ENCODE measurements at places on chromosomes 13 and 19.

DNA sequence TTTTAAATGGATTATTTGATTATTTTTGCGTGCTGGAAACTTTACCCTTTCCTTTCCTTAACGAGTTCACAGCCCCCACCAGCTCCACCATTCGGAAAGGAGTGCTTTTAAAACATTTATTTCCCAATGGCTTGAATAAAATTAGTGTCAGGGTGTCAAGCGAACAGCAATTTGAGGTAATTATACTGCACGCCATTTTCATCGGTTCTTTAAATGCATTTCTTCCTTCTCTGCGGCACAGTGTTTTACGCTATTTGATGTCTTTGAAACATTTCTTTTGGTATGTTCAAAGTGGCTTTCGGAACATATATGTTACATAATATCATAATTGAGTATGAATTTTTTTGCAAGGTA, 309 bp upstream of the SLITRK1 start:
- DNase-seq, result no peak

GRCh38 chr19:41957838-41958366, 1.2 kb downstream of the RABAC1 start:
- peak; percentile 54 for DNase-seq

GRCh38 chr13:51453207-51453958, 547 bp upstream of the INTS6 start:
- DNase-seq, result peak; percentile 87

GRCh38 chr13:36884235-36884634, 35.8 kb downstream of the SMAD9 start:
- DNase-seq, result no peak

DNA sequence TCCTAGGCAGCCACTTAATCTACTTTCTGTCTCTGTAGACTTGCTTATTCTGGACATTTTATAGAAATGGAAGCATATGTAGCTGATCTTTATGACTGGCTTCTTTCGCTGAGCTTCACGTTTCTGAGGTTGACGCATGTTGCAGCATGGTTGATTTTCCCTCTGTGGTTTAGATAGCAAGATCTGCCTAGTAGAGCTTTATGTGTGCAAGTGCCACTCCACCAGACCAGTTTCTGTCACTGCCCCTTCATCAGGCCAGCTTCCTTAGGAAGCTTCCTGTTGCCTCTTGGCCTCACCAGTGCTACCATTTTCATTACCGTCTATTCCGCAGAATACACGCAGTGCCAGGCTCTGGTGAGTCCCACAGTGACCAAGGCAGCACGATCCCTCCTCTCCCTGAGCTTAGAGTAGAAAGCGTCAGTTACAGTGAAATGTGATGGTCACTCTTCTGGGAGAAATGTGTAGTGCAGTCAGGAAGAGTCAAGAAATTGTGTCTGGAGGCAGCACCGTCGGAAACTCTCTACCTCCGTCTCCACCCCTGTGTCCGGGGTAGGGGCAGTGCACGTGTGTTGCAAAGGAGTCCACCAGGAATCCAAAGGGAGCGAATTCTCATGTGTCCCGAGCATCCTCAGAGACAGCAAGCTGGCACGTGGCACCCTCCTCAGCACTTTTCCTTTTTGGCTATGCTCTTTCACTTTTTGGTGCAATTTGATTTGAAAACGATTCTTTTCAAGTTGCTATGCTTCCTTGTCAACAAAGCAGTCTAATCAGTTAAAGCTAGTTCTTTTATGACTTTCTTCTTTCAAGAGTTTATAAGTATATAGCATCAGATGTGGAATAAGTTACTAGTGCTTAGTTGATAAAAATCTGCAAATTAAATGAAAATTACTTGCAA, 45.4 kb upstream of the GPR183 start:
- no peak for DNase-seq

GRCh38 chr19:5352229-5352763, 11.7 kb upstream of the PTPRS start:
- DNase-seq, result no peak

DNA sequence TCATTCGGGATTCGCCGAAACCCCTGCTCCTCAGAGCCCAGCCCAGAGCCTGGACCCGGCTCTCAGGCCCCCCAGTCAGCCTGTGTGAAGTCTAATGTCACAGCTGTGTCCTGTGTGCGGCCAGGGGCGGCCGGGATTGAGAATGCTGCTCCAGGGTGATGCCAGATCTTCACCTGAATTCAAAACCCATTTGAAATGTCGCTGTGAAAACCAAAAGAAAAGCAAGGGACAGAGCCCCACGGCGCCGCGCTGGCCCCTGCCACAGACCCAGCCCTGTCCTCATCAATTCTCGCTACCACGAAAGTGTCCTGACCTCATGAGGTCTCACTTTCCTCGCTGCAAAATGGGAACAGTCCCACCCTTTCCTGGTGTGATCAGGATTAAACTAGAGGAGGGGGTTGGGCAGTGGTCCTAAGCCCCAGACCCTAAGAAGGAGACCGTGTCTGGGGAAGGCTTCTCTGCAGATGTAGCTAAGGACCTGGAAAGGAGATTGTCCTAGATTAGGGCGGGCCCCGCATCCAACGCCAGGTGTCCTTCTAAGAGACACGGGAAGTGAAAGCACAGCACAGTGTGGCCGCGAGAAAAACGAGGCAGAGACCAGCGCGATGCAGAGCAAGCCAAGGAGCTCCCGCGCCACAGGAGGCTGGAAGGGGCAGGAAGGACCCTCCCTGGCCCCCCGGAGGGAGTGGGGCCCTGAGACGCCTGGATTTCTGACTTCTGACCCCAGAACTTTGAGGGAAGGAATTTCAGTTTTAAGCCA, 34.0 kb upstream of the SPACA7 start:
- DNase-seq, result no peak

GRCh38 chr13:109682534-109683244, 103.7 kb downstream of the IRS2 start:
- DNase-seq, result no peak

DNA sequence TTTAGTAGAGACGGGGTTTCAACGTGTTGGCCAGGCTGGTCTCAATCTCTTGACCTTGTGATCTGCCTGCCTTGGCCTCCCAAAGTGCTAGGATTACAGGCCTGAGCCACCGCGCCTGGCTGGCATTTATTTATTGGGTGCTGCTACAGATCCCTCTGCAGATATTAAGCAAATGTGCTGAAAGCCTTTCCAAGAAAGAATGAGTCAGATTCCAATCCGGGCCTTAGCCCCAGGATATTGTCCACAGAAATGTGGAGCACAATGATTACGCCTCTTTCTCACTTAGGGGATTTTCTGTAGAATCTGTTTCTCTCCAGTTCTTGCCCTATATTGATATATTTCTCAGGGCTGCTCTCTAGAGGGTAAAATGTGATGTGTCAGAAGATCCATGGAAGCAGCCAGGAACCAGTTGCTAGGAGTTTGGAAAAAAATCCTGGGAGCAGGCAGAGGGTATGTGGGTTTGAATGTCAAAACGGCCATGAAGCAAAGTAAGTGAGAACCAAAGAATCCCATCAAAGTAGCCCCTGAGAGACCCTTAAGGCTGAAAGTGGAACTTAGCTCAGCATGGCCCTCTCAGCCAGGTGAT, 24.8 kb upstream of the IGFL4 start:
- DNase-seq, result no peak

DNA sequence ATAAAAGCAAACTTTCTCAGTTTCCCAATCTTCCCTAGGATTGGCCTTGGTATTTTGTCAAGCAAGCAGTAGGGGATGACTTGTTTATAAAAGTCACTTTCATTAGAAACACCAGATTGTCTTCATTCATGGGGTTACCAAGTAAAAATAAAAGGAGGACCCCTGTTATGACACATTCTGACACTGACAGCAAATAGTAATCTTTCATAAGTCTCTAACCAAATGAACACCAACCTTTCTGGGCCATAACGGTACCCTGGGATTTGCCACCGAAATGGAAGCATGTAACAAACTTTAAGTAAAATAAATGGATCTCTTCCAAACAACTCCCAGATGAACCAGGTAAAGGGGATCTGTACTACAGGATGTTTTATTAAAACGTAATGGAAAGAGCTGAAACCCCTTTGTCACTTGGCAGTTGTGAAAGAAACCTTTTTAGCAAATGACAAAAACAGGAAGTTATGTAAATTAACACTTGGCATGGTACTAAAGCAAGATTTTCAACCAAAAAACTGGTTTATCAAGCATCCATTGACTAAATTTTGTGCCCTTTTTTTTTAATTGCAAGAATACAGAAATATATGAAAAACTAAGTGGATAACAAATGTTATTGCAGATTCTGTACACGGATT, 335.6 kb downstream of the RBM26 start:
- no peak for DNase-seq

GRCh38 chr13:100478107-100478809, 110.3 kb downstream of the GGACT start:
- no peak for DNase-seq

GRCh38 chr13:77620138-77620537, 77.3 kb upstream of the SLAIN1 start:
- DNase-seq, result no peak

GRCh38 chr13:29428310-29429181, 166.9 kb downstream of the SLC7A1 start:
- DNase-seq, result peak; percentile 37

DNA sequence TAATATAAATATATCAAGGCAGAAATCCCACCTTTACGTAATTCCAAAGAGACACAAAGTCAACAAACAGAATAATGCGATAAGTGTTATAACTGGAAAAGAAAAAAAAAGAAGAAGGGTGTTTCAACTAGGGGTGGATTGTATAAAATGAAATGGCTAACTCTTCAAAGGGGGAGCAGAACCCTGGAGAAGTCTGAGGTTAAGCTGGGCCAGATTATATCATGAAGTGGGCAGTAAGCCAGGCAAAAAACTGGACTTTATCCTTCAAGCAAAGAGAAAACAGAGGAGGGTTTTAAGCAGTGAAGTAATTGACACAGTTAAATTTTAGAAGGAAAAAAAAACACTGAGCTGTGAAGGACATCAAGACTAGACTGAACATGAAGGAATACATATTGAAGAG, 41.9 kb downstream of the TBC1D4 start:
- DNase-seq, result no peak

Data from heart right ventricle (tissue), 16 donors.